A172 (cell line): ENCODE measurements at places on chromosomes 11 and 22. TPM values are rescaled to one million over a fixed set of nuclear protein-coding genes. Genes with fewer than 3 reads are reported as not detected.

GRCh38 chr11:21572210-21572609 lies 620.7 kb upstream of the ANO5 start:
- no peak for DNase-seq

- DNase-seq = no peak
Observed at GRCh38 chr11:16794047-16794818, 55.8 kb downstream of the C11orf58 start.

DNA sequence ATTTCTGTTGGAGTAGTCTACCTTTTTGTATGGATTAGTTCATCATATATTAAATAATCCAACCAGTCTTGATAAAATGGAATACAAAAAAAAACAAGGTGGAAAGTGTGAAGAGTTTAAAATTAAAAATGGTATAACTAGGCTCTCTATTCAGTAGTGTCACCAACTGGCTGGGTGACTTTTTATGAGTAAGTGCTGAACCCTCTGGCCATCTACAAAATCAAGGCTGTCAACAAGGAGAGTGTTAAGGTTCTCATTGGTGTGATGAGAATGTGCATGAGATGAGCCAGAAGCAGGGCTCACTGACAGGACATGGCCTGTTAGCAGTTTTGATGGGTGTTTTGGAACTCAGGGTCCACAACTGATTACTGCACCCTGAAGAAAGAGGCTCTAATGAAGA lies 343.2 kb downstream of the AASDHPPT start:
- DNase-seq = no peak

The C1QTNF4 gene
- not detected in 2 replicates for total RNA-seq
